Esophagus squamous epithelium (tissue), 5 donors: ENCODE measurements at places on chromosomes 4 and X. TPM values are rescaled to one million over a fixed set of nuclear protein-coding genes. Genes with fewer than 3 reads are reported as not detected.

- DNase-seq = no peak
These were observed 2.0 kb upstream of the SOD3 start for GRCh38 chr4:24793219-24794005.

Gene GLRA3
- total RNA-seq = not detected

GRCh38 chr4:163554870-163555465 is 60.5 kb downstream of the TMA16 start:
- no peak for DNase-seq

Gene CHM
- 12.2 TPM for total RNA-seq

Gene HS3ST1
- 13.0 TPM for total RNA-seq

Gene NOCT
- total RNA-seq = 19.0 TPM

GRCh38 chr4:1731180-1731579 is 9.9 kb downstream of the TACC3 start:
- DNase-seq = no peak

DNA sequence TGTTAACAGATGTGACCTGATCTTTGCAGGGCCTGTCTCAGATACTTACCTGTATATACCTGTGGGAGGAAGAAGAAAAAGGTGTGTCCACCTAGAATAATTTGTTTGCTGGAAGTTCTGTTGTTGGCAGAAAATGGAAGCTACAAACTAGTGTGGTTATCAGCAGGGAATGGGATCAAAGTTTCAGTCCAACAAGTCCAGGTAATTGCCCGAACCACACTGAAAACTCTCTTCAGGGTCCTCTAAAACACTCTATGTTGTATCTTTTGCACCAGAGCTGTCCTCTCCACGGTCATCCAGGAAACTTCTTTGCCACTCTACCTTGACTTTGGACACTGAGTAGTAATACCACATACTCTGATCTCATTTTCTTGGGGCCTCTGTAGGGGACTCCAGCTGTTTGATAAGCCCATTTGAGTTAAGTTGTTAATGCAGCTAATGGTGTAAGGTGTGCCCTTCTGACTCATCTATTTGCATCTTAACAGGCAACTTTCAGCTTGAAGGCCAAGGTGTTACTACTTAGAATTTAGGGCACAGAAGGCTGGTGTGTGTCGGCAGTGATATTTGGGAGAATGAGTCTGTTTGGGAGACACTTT is 38.7 kb upstream of the GATB start:
- no peak for DNase-seq

DNA sequence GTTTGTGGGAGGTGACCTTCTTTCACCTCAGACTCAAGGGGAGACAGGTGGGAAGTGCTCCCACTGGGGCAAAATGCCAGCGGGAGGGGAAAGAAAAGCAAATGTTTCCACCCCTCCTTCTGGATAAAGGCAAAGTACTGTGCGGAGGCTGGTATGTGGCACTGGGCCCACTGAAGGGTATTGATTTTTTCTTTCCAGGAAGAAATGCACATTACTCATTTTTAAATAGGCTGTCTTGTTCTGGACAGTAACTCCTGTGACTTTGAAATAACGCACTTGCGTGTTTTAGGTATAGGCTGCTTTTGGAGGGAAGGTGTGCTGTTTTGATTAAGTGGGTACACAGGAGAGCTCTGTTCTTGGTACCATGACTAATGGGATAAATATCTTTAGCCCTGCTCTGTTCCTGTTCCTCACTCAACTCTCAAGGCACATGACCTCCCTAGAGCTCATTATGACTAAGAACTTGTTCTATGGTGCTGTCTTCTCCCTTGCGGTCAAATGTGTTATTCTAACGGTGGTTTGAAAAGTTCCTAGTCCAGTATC is 40.7 kb upstream of the MBTPS2 start:
- no peak for DNase-seq

- no peak for DNase-seq
These were observed 4.1 kb downstream of the ABCB7 start for GRCh38 chrX:75151827-75152592.

DNA sequence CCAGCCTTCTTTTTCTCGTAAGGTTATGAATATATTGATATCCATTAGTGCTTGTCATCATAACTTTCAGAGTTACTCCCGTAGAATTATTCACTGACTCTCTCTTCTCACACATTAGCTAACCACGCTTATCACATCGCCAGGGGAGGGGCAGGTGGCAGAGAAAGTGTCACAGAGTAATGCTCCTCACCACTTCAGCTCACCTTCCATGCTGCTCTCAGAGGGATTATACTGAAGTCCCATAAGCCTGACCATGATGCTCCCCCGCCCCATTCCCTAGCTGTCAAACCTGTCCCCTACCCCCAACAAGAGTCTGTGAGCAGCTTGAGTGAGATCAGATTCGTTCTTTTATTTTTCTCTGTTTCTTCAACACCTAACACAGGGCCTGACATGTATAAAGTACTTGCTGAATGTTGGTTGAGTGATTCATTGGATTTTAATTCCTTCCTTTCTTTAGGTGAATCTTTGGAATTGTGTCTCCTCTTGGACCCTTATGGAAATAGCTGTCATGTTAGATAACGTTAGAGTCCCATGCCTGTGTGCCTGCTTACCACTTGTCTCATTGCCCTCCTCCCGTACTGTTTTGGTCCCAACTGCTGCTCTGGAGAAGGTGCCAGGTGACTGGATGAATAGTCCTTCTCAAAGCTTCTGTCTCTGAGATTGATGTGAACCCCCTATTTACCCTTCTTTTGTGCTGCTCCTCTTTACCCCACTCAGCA is 55.1 kb downstream of the RS1 start:
- no peak for DNase-seq

GRCh38 chr4:40423735-40424134 is 88.6 kb downstream of the CHRNA9 start:
- no peak for DNase-seq

Gene IL9R
- not detected for total RNA-seq

Gene FAM114A1
- total RNA-seq = 66.8 TPM

- DNase-seq = no peak
These were observed 21.0 kb downstream of the S100G start for GRCh38 chrX:16671005-16671404.

- no peak for DNase-seq
These were observed 1016.5 kb downstream of the SH3BGRL start for GRCh38 chrX:82218361-82218760.

GRCh38 chr4:1204828-1205585 is 32.6 kb upstream of the SPON2 start:
- no peak for DNase-seq

DNA sequence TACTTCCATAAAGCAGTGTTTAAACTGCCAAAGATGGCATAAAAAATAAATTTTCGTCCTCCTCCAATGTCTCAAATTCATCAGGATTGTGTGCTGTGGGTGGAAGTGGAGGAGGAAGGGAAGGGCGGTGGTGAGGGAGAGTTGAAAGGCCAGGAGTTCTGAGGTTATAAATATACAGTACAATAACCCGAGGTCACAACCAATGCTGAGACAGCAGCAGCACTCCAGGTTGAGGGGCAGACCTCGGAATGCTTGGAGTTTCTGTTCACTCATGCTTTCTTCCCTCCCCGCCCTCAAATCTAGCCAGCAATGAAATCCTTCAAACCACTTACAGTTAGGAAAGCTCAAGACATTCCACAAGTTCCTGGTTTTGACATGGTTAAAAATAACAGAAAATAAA is 134.0 kb upstream of the SMAD1 start:
- no peak for DNase-seq

GRCh38 chrX:121782976-121783375 is 735.6 kb downstream of the GLUD2 start:
- DNase-seq = no peak

Gene PAGE2
- total RNA-seq = not detected

GRCh38 chr4:165556383-165556782 is 177.6 kb downstream of the CPE start:
- no peak for DNase-seq

DNA sequence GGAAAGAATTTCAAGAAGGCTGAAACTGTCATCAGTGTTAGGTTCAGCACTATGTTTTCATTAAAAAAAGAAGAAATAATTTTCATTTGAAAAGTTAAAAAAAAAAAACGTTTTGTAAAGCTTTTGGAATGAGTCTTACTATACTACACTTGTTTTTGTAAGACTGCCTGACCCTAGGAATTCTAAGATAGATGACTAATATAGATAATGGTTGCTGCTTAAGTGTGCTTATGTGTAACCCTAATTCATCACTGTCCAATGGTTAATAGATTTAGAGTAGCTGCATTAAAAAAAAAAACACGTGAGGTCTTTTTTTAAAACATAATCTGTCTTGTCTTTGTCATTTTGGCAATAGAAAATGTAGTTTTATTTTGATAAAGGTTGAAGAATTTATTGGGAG is 323.2 kb downstream of the IL1RAPL1 start:
- DNase-seq = no peak

GRCh38 chr4:45241976-45242375 is 515.6 kb upstream of the GNPDA2 start:
- no peak for DNase-seq

DNA sequence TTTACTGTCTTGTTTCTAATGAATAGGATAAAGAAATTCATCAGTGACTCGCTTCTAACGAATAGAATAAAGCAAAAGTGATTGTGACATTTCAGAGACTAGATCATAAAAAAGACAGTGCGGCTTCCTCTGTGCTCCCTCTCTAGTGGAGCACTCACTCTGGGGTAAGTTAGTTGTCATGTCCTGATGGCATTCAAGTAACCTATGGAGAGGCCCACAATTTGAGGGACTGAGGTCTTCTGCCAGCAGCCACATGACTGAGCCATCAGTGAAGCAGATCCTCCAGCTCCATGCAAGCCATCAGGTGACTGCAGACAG is 72.4 kb downstream of the YIPF6 start:
- DNase-seq = no peak

GRCh38 chrX:39065051-39065871 is 264.0 kb downstream of the MID1IP1 start:
- no peak for DNase-seq
